Activated naive CD4-positive, alpha-beta T cell treated with anti-CD3 and anti-CD28 coated beads, Interleukin-2, amount 10 ng/mL, durations not matched to agents 5 hours and 36 hours (primary cell): ENCODE measurements at places on chromosomes 2 and 18. TPM values are rescaled to one million over a fixed set of nuclear protein-coding genes. Genes with fewer than 3 reads are reported as not detected.

IL1F10 gene
- not detected for total RNA-seq

CRYGD gene
- not detected for total RNA-seq

SNRNP27 gene
- 48.3 TPM for total RNA-seq

RBM44 gene
- total RNA-seq, result 1.1 TPM

TMEM169 gene
- 2.9 TPM for total RNA-seq

AGXT gene
- not detected for total RNA-seq

CHST10 gene
- 3.3 TPM for total RNA-seq

PAIP2B gene
- 2.2 TPM for total RNA-seq
